ENCODE measurements at places on chromosomes 7 and 10. TPM values are rescaled to one million over a fixed set of nuclear protein-coding genes. Genes with fewer than 3 reads are reported as not detected.

The ADRA2A gene
- 0.25 TPM for polyA plus RNA-seq

- no peak for DNase-seq
These were observed 83.1 kb downstream of the GRK5 start for GRCh38 chr10:119290301-119291048.

DNA sequence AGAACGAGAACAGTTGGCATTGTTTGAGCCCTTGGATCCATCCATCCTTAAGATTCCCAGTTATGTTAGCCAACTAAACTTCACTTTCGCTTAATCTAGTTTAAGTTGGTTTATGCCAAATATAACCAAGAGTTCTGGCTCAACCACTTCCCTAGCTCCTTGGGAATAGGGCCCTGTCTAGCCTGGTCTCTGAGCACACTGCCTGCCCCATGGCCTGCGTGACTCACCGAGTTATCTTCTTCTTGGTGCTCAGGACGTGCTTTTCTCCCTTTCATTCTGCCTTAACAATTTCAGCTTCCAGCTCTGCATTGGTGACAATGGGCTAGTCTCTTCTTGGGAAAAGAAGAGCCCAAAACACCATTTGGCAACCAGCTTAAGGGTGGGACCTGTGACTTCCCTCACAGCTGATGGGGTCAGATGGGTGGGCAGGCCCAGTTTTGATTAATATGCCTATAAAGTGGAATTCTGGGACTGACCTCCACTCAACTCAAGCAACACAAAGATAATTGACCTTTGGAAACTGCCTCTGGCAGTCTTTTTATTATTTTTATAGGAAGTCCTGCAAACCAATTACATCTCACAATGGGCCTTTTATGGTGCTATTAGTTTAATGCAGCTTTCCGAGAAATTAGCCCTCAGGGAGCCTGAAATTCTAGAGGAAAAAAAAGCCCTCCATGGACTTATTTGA lies 126.4 kb downstream of the CFAP58 start:
- DNase-seq: no peak

GRCh38 chr10:29285624-29286051 lies 3.2 kb upstream of the LYZL1 start:
- DNase-seq: no peak

GRCh38 chr7:99624484-99624883 lies 7.7 kb downstream of the ZSCAN25 start:
- no peak for DNase-seq

The CNTNAP2 gene
- polyA plus RNA-seq: not detected

The PRLHR gene
- not detected for polyA plus RNA-seq

The GPR15LG gene
- not detected for polyA plus RNA-seq

DNA sequence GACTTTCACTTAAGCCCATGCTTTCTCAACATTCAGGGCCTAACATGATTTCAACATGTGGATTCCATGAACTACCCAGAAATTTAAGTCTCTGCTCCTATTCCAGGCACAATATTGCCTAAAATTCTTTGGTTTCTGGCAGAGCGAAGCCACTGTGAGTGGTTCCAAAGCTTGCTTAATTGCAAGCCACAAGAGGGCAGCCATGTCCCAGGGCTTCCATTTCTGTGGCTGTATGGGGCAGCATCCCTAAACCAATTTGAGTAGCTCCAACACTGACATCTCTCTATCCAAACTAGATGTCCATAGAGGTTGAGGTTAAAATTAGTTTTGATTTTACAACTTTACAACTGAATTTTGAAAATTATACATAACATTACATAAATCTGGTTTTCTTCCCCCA lies 56.3 kb upstream of the MDFIC start:
- no peak for DNase-seq

DNA sequence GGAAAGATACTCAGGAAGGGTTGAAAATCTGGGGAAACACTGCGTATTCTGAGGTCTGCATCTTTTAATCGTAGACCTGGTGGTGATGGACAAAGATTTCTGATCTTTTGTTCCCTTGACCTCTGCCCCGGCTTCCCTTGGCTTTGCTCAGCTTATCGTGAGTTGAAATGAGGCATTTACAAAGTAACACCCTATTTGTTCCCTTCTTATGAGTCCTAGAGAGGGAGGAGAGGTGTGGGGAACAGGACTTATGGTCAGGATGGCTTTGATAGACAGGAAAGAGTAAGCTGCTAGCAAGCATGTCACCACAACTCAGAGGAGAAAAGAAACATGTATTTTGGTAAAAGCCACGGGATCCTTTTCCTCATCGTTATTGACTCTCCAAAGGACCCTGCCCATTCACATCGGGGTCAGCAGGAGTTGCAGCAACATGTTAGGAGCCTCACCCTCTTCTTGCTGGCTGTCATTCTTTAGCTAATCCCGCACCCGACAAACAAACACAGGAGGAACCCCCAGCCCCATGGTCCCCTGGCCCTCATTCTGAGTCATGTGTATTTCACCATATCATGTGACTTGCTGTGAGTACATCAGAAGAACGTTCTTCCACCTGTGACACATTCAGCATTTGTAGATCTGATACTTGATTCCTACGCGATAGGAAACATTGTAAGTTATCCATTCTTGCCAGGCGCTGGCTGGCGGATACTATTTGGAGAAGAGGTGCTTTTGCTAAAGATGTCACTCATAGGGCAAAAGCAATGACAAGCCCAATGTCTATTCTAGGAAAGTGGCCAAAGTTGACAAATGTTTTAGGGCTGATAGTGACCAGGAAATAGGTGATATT lies 170.1 kb downstream of the RTKN2 start:
- DNase-seq: no peak

The PON1 gene
- polyA plus RNA-seq: not detected

DNA sequence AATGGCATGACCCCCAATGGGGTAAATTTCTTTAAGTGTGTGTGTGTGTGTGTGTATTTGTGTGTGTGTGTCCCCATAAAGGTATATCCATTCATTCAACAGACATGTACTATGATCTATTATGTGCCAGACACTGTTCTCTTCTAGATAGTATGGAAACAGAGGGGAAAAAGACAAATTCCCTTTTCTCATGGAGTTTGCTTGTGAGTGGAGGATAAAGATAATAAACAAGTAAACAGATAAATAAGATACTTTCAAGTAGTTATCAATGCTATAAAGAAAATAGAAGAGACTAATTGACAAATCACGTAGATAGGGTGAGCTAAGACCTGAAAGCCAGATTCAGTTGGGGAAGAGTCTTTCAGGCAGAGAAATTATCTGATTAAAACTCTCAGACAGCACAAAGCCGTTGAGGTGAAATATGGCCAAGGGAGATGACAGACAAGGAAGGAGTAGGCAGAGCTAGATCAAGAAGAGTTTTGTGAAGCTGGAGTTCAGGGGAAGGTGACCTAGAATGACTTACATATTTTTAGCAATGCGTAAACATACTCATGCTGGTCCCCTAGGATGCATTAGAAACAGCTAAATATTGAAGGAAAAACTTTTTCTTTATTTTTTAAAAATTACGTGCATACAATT lies 45.2 kb upstream of the DMTF1 start:
- no peak for DNase-seq

The LGI1 gene
- not detected for polyA plus RNA-seq

GRCh38 chr10:43981232-43981631 lies 332.6 kb upstream of the ZNF32 start:
- no peak for DNase-seq

DNA sequence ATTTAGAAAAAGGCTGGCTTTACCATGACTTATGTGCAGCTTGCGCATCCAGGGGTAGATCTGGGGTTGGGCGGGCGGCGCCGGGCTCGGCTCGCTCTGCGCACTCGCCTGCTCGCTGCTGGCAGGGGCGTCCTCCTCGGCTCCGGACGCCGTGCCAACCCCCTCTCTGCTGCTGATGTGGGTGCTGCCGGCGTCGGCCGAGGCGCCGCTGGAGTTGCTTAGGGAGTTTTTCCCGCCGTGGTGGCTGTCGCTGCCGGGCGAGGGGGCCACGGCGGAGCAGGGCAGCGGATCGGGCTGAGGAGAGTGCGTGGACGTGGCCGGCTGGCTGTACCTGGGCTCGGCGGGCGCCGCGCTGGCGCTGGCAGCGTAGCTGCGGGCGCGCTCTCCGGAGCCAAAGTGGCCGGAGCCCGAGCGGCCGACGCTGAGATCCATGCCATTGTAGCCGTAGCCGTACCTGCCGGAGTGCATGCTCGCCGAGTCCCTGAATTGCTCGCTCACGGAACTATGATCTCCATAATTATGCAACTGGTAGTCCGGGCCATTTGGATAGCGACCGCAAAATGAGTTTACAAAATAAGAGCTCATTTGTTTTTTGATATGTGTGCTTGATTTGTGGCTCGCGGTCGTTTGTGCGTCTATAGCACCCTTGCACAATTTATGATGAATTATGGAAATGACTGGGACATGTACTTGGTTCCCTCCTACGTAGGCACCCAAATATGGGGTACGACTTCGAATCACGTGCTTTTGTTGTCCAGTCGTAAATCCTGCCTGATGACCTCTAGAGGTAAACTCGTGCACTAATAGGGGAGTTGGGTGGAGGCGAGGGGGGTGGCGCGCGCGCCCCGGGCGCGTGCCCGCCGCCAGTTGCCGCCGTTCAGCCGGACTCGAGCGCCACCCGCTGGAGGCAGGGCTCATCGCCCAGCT lies at the start of gene HOXA5:
HOXA5 (minus strand) TSS at position 659 of the 927 bp plus-strand sequence; CDS start at position 585, 74 bp downstream.
- no peak for DNase-seq

The ALOX5 gene
- polyA plus RNA-seq: not detected

- no peak for DNase-seq
These were observed 563.4 kb downstream of the ACTR3B start for GRCh38 chr7:153322991-153323390.

DNA sequence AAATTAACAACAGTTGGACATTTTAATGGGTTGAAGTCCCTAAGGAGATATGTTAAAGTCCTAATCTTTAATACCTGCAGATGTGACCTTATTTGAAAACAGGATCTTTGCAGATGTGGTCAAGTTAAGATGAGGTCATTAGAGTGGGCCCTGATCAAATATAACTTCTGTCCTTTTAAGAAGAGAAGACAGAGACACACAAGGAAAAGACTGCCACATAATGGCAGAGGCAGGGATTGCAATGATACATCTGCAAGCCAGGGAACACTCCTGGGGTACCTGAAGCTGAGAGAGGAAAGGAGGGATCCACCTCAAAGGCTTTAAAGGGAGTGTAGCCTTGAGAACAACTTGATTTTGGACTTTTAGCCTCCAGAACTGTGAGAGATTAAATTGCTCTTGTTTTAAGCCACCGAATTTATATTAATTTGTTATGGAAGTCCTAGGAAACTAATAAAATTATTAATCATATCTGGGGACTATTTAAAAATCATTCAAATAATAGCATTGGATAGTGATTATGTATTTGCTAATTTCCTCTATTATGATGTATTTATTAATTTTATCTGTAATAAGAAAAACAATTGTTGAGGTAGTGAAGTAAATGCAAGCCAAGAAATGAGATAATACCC lies 700.0 kb upstream of the PCDH15 start:
- DNase-seq: no peak

DNA sequence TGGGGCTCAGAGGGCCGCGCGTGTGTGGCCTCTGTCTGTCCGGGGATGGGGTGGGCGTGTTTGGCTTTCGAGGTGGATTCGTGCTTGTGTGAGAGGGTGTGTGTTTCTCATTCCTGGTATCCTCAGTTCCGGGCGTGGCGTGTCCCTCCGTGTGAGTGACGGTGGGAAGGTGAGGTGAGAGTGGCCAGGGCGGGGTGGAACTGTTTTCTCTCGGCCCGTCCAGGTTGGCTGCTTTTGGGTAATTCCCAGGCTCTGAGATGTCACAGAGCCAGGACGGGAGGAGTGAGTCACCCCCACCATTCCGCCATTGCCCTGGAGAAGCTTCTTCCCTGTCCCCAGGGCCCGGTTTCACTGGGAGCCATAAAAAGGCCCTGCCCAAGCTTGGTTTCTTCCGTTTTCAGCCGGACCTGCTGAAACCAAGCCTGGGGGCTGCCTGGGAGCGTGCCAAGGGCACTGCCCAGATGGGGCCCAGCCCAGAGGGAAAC lies 21.3 kb upstream of the CLDN4 start:
- DNase-seq: no peak

- DNase-seq: no peak
These were observed 131.8 kb upstream of the WDR11 start for GRCh38 chr10:120719333-120719732.

GRCh38 chr7:102275123-102275703 lies 11.5 kb upstream of the SH2B2 start:
- no peak for DNase-seq

- DNase-seq: peak; percentile 71
These were observed 26.0 kb upstream of the GLI3 start for GRCh38 chr7:42262964-42263363.

DNA sequence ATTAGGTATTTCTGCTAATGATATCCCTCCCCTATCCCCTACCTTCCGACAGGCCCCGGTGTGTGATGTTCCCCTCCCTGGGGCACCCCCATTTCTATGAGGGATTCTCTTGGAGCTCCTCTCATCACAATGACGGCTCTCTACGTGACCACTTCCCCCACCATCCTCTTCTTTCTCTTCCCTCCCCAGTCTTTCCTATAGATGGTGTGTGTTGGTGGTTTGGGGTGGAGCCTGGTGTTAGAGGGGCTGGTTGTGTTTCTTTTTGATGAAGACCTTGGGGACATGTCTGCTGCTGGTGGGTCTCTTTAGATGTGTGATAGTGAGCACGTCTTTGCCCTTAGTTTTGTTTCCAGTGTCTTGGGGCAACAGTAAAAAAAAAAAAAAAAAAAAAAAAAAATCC lies 28.6 kb downstream of the RPS24 start:
- no peak for DNase-seq

- no peak for DNase-seq
These were observed 111.4 kb upstream of the ZEB1 start for GRCh38 chr10:31207636-31208035.

- no peak for DNase-seq
These were observed 323.5 kb downstream of the PTPRN2 start for GRCh38 chr7:158263964-158264748.

GRCh38 chr10:125116041-125116649 lies 44.2 kb downstream of the CTBP2 start:
- DNase-seq: no peak

Measured in BJ (cell line).